Hematopoietic multipotent progenitor cell treated with erythropoietin and hydrocortisone succinate and interleukin-3 and kit ligand, for 6 days (in vitro differentiated cells): ENCODE measurements at places on chromosomes 5 and 9.

DNA sequence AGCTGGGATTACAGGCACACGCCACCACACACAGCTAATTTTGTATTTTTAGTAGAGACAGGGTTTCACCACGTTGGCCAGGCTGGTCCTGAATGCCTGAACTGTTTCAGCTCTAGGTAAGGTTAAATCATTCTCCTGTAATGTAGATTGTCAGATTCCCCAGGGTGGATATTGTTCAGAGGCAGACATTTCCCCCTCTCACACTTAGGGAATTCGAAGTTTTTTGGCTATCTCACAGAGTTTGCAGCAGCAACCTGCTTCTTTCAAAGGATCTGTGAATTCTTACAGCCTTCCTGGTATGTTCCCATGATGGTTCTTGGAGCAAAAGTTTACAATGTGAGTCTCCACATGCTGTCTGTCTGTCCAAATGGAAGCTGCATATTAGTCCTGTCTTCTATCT lies 15.6 kb upstream of the DIRAS2 start:
- no peak for DNase-seq

- no peak for DNase-seq
Measured at GRCh38 chr9:72486594-72486955, 34.8 kb upstream of the TMC1 start.

DNA sequence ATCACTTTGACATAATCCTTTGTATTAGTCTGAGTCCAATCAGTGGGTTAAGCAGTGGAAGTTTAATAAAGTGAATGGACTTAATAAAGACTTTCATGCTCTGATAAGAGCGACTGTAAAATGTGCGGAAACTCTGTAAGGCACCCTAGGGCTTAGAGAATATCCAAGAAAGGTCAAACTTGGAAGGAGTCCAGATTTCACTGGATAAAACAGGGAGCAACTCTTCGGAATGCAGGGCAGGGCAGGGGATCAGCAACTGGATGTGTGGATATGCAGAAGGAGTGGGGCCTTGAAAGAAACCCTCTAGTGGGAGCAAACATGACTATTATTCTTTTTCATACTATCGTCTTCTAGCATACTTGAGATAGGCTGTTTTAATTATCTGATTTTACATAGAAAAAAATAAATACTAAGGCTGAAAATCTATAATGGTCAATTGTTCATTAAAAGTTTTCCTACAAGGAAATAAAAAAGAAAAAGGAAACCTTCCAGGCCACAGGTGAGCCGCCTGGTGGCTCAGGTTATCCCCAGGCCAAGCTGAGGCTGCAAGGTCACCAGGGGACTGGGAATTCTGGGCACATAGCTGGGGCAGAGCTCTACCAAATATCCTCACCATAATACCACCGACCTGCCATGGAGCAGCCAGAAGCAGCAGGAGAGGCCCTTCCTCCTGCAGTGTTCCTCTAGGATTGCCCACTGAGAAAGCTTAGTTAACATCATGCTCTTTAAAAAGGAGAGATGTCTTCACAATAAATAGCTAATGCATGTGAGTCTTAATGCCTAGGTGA lies 46.3 kb upstream of the CCDC112 start:
- no peak for DNase-seq

DNA sequence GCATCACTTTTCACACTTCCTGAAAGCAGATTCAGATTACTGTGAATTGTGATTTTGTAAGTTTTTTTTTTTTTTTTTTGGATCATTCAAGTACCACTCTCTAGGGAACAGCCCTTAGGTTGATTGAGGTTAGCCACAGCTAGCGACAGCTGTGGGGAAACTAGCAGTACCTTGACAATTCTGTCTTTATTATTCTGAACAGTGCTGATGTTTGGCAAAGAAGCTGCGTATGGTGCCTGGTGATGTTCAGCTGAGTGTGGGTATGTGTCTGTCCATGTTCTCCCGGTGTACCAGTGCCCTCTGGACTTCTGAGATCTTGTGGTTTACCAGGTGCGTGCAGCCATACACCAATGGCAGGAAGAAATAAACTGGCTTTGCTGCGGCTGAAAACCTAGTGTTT lies 117.3 kb upstream of the PLPPR1 start:
- DNase-seq = no peak

- no peak for DNase-seq
Measured at GRCh38 chr5:10106806-10107205, 142.9 kb downstream of the ATPSCKMT start.

DNA sequence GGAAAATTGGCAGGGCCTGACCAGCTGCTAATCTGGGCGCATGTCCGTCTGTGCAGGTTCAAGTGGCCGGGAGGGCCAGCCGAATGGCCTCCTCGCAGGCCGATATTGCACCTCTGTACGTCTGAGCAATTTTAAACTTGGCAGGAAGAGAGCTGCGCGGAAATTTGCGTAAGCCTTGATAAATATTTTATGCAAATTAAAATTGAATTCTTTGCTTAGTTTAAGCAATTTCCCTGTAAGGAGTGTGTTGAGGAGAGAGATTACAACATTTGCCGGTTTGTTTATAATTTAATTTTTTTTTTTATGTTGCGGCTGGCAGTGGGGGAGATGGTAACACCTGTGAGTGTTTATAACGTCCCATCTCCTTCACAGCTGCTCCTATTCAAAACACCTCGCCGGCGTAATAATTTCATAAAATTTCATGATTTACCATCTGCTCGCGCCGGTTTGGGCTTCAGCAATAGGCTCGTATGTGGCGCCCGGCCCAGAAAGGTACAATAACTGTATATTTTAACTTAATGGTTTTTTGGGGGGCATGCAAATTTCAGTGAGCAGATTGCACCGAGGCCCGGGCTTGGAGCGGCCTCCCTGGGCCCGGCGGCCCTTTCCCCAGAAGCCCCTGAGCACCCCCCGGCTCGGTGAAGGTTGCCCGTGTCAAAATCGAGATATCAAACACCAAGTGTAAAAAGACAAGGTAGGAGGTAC lies 269.4 kb upstream of the MVB12B start:
- DNase-seq = no peak

DNA sequence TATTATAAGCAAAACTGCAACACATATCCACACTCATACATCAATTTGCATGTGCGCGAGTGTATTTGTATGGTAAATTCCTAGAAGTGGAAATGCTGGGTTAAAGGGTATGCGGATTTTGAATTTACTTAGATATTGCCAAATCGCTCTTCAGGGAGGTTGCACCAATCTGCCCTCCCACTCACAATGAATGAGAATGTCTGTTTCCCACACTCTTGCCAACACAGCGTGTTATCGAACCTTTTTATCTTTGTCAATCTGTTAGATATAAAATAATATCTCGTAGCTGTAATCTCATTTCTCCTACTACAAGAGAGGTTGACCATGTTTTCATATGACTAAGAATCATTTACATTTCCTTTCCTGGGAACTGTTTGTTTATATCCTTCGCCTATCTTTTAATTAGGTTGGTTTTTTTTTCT lies 35.7 kb downstream of the LHX2 start:
- DNase-seq = no peak

- no peak for DNase-seq
Measured at GRCh38 chr5:96324708-96325107, 108.3 kb downstream of the PCSK1 start.

- no peak for DNase-seq
Measured at GRCh38 chr5:96838201-96839070, 30.7 kb upstream of the ERAP1 start.

- peak; percentile 23 for DNase-seq
Measured at GRCh38 chr9:133633681-133634080, 2.5 kb upstream of the DBH start.

GRCh38 chr9:2158766-2159430 lies 143.8 kb downstream of the SMARCA2 start:
- DNase-seq = no peak

DNA sequence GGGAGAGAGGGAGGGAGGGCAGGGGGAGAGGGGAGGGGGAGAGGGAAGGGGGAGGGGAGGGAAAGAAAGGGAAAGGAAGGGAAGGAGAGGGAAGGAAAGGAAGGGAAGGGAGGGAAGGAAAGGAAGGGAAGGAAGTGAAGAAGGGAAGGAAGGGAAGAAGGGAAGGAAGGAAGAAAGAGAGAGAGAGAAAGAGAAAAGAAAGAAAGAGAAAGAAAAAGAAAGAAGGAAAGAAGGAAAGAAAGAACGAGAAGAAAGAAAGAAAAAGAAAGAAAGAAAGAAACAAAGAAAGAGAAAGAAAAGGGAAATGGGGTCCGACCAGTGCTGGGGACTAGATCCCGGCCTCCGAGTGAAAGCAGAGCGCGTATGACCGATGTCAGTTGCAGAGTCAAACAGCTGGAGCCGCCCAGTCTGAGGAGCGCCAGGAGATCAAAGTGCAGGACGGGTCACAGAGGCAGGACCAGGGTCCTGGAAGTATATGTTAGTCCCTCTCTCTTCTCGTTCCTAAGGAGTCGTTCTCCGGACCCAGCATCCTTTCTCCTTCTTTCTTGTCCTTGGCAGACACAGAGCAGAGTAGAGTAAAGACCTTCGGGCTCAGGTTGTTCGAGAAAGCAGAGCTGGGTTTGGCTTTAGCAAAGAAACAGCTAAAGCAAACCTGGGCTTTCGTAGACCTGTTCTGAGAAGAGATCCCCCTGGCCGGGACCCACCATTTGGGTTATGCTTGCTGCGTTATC lies 305.4 kb upstream of the MSX2 start:
- peak; percentile 6 for DNase-seq

GRCh38 chr9:78565481-78565880 lies 268.6 kb downstream of the PSAT1 start:
- DNase-seq = no peak

DNA sequence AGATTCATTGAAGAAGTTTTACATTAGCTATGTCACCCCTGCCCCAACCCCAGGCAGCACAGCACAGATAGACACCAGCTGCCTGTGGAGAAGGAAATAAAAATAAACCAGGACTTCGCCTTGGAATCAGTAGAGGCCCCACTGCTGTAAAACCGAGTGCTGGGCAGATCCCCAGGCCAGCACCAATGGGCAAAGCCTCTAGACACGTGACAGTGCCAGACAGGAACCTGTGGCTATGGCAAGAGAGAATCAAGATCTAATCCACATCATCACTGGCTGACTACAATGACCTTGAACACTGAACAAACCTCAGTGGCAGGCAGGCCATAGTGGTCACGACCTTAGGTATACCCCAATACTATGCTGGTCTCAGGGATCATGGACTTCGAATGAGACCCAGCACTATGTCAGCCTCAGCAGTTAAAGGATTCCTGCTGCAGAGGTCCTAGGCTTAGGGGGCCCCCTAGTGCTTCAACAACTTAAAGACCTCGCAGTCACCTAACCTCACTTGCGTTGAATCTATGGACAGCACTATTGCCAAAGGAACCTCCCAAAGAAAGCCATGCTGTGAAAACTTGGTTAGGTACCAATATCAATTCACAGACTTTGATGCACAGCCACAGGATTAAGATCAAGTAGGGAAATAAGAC lies 2118.6 kb upstream of the C9orf72 start:
- peak; percentile 51 for DNase-seq

DNA sequence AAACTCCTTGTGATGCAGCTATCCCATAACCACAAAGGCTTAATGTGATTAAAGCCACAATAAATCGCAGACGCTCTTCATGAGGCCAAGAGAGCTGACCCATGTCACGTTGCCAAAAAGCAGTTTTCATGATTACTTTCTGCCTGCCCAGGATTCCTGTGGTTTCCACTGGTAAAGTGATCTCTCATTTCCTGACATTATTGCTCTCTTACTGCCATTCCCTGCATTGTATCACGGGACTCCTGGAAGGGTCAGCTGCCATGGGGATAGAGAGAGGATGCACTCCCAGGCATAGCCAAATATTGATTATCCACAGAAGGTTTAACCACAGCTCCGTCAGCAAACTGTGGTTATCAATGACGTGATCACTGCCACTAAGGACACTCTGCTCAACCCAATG lies 103.8 kb upstream of the SLC1A3 start:
- DNase-seq = no peak

DNA sequence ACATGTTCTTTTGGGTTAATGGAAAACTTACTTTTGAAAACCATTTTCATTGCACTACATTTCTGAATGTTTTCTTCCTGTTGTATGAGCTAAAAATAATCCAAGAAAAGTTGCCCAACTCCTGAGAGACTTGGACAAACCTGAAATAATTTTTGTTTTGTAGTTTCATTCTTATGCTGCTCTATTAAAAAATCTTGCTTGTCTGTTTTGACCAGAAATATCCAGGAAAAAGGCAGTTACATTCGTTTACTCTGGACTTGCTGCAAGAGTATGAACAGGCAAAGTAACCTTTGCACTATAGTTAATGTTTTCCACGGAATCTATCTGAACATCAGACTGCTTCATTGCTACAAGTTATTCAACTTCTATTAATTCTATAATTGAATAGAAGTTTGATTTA lies 200.1 kb upstream of the DAB2 start:
- DNase-seq = no peak

DNA sequence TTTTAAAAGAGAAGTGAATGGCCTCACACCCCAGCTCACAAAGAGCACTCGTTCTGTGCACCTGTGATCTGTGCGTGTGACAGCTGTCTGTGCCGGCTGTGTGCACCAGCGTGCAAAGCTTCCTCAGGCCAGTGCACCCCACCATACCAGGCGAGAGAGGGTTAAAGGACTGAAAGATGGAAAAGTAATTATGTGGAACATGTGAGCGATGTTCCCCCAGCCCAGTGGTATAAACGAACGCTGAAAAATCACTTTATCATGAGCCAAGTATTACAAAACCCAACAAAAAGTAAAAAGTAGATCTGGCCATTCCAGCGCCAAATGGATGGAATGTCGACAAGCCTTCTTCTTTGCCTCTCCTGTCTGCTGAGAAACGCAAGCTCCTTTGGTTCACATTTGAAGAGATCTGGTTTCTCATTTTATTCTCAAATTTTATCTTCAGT lies 53.7 kb downstream of the IPPK start:
- no peak for DNase-seq

DNA sequence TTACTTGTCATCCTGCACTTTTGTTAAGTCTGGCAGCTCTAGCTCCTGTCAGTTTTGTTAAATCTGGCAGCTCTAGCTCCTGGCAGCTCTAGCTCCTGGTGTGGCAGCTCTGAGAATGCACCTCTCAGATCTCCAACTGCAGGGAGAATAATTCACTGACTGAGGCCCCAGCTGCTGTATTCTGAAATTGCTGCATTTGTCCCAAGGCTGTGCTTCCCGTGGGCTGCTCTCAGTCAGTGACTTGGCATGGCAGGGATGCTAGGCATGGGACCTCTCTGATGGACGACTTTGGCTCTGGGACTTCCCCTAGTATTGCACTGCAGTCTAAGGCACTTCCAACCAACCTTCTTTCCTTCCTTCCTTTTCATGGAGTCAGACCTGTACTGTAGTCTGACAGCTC lies 475.7 kb downstream of the CCDC171 start:
- no peak for DNase-seq
